GM18507 (cell line): ENCODE measurements at places on chromosomes 1 and 21.

- no peak for DNase-seq
Measured at GRCh38 chr1:181222972-181223505, 134.5 kb downstream of the IER5 start.

GRCh38 chr21:16072737-16073136, 343.0 kb downstream of the USP25 start:
- DNase-seq: no peak

DNA sequence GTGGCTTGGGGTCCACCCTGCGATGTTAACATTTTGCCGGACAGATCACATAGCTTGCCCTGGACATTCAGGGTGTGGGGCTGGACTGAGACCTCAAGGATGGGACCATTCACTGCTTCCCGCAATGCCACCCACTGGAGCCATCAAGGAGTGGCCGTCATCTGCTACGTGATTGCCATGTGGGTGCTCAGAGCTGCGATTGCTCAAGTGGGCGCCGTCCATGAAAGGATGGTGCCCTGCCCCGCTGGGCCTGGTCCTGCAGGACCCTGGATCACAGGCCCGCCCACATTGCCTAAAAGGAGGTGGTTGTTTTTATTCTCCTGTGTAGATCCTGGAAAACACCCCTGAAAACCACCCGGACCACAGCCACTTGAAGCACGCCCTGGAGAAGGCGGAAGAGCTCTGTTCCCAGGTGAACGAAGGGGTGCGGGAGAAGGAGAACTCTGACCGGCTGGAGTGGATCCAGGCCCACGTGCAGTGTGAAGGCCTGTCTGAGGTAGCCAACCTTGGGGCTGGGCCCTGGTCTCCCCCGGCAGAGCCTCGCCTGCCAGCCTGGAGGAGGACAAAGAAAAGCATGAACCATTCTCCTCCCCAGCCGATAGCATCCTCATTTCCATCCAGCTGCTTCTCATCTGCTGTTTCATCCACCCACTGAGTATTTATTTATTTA, 40.4 kb downstream of the ATP5PO start:
- no peak for DNase-seq

DNA sequence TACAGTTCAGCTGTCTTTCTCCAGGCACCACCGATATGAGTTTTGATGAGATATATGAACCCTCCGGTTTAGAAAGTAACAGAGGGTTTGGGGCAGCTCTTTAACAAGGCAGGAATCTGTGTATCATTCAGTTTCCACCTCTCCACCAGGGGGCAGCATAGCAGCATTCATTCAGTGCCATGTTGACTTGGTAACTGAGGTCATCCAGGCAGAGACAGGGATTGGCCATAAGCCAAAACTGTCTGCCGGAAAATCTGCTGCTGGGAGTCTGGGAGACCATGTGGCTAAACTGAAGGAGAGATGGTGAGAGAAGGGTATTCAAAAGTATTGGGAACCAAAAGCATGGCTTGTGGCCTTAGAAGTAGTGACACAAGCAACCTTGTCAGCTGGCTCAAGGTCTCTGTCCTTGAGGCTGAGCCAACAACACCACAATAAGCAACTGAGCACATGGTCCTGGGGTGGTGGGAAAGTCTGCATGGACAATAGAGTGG, 98.5 kb downstream of the LMX1A start:
- peak; percentile 25 for DNase-seq

DNA sequence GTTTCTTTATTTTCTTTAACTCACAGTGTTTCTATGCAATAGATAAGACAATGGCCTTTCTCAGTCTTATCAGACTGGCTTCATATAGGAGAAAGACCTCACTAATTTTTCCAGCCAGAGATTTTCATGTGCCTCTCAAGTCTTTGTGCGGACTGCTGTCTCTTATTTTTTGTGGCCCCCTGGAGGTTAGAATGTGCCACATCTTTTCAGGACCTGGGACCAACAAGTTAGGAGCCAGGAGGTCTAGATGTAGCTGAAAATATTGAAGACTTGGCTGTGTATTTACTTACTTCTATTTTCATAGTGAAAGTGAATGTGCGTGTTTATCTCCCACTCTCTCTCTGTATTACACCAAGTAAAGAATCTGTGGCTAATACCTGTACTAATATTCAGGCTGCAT, 42.1 kb upstream of the CFHR3 start:
- no peak for DNase-seq
